ENCODE measurements at places on chromosomes 1 and 21.
A peak's percentile ranks its signal among the peaks of the same experiment; 100 is the strongest.

- DNase-seq = no peak
Measured at GRCh38 chr1:27752360-27752759, 20.7 kb upstream of the STX12 start.

DNA sequence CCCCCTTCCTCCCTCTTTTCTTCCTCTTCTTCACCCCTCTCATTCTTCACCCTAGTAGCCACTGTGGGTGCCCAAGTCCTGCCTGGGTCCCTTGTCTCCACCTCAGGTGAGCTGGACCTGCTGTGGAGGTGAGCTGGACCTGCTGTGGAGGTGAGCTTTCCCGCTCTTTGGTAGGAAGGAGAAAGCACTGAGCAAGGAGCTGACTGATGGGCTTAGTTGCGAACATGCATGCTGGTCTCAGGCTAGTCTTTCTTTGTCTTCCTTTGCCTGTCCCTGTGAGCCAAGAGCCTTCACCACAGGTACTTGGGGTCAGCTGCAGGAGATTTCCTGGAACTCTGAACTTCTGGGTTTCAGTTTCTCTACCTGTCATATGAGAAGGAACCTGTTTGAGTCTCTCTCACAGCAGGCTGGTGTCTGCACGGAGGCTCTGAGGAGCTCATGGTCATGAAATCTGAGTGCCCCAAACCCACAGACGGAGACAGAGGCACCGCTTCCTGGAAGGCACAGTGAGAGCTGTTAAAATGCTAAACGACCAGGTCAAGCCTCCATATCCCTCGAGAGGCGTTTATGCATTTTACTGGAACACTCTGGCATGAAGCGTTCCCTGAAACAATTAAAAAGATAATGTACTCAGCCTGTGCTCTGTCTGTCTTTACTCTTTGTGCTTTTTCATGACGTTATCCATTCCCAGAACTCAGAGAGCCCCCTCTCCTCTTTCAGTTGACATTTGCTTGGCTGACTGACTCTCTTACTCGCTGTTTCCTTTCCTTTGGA is 69.5 kb downstream of the RHOU start:
- no peak for DNase-seq

DNA sequence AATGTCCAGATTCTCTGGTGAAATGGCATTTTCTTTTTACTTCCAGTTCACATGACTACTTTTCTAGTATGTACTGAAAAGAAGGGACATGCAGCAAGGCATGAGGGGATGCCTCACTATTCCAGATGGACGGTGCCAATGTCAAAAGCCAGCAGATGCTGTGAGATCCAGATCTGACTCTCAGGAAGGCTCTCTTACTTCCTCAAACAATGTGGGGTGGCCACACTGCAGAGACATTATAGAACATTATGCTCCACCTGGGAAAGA is 17.7 kb downstream of the CRYZ start:
- DNase-seq = no peak

DNA sequence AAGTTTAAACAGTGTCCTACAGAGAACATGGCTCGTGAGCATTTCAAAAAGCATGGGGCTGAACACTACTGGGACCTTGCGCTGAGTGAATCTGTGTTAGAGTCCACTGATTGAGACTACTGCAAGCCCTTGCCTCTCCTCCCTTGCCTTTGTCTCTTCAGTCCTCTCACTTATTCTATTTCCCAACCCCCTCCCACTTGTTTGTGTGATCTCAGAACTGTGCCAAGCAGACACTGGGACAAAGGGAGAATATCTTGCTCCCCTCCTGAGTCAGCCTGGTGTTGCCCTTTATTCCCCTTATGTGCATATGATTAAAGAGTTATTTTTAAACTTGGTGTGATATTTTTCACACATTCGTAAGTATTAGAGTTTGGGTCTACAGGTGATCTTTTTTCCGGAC is 11.1 kb upstream of the RPRD2 start:
- DNase-seq = no peak

GRCh38 chr1:22406722-22407495 is 44.7 kb upstream of the ZBTB40 start:
- DNase-seq = no peak

DNA sequence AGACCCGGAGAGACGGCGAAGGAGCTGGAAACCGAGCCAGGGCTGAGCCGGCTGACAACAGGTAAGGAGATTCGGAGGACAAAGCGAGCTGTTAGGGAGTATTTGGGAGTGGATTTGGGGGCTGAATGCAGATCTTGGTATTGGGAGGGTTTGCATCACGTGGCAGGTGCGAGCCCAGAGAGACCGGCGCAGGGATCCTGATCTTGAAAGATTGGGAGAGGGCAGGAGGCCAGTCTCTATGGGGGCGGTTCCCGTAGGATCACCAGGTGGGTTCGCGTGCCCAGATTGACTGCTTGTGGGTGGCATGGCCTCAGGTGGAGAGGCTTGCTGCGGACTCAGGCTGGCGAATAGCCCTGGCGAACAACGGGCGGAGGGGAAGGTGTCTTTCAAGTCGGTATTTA is 204 bp downstream of the CIART start:
- DNase-seq = no peak

- DNase-seq = no peak
Measured at GRCh38 chr1:154953611-154954038, 2.3 kb downstream of the PBXIP1 start.

DNA sequence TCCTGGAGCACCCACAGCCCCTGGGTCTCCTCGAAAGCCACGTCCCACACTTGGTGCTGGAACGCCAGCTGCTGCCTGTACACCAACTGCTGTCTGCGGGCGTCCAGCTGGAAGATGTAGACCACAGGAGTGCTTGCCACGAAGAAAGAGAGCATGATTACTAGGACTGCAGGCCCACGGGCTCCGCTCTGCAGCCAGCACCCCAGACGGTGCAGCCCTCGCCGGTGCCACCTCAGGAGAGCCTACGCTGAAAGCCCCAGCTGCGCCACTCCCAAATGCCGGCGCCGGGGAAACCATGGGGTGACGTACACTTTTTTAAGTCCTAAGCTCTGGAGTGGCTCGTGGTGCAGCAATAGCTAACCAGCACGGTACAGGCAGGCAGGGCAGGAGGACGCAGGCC is 25.7 kb downstream of the WDR4 start:
- no peak for DNase-seq

- DNase-seq = peak; percentile 54
Measured at GRCh38 chr1:204128964-204129896, 22.6 kb downstream of the ETNK2 start.

- no peak for DNase-seq
Measured at GRCh38 chr1:228737601-228738041, 2.3 kb downstream of the RHOU start.

DNA sequence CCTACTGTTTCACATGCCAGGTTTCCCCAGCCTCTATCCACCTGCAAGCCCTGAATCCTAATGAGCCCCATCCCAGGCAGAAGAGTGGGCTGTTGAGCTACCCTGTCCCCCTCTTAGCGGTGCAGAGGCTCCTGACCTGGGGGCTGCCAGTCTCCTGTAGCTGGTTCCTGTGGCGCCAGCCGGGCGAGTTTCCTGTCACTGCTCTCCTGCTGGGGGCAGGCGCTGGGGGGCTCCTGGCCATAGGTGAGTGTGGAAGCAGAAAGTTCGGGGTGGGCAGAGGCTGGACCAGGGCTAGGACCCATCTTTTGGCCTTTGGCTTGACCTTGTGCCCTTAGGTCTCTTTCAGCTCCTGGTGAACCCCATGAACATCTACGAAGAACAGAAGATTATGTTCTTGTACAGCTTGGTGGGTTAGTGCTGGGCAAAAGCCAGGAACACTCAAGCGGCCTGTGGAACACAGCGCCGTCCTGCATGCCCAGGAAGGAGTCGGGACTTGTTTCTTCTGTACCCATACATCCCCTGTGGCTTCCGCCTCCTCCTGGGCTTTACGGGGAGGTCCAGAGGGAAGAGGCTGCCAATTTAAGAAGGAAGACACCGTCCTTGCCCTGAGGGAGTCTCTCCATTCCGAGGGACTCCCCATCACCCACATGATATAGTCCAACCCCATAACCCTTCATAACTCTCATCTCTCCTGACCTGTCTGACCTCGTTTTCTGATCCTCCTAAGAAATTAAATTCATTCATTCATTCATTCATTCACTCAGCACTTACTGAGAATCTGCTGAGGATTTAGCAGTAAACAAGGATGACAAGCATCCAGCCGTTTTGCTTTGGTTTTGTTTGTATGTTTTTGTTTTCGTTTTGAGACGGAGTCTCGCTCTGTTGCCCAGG is 939 bp downstream of the DCST1 start:
- no peak for DNase-seq

DNA sequence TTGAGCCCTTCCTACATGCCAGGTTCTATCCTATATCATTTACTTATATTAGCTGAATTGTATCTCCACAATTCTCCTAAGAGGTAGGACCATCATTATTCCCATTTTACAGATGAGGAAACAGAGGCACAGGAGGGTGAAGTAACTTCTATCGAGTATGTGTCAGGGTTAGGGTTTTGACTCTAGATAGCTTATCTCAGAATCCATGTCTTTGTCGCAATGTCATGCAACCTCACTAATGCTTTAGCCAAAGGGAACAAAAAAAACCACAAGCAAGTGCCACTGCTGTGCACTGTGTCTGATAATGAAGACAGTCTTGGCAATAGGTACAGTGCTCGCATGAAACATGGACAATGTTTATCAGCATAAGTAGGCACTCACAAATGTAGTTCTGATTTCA is 95.4 kb upstream of the CLDN14 start:
- no peak for DNase-seq

DNA sequence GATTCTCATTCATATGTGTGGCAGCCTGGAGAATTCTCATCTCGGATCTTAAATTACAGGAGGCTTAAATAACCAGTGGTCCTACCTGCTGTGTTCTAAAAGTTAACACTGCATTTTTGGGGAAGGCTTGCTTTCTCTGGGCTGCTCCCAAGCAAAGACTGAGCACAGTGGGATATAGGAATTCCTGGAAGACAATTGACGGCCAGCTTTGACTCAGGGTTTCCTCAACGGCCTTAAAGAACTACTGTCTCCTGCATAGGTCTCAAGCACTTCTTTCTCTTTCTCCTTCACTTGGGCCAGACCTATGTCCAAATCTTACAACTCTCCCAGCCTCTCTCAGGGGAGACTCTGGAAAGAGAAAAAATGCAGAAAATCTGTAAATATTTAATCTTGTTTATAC is 1.0 kb upstream of the KRTAP13-3 start:
- peak; percentile 11 for DNase-seq

DNA sequence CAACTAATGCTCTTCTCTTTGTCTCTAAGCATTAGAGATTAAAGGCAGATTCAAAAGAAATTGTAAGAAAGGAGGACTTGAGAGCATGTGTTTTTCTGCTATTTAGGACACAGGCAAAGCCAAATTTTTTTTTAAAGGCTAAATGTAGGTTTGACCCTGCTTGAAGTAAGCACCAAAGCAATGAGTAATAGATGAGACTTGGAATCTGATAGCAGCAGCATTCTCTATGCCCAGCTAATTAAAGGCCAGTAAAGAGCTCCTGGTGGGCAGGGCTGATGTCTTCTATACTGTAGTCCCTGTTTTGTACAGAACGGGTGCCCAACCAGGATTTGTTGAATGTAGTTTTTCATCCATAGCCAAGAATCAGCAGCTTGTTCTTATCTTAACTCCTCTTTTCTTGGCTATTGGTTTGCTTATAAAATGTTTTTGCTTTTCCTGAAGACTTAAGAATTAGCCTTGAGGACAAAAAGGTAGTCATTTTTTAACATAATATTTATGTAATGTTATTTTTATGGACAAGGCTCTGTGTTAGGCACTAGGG is 179.6 kb downstream of the LMO4 start:
- DNase-seq = no peak

GRCh38 chr1:48214820-48215219 is 7.7 kb upstream of the SLC5A9 start:
- no peak for DNase-seq

DNA sequence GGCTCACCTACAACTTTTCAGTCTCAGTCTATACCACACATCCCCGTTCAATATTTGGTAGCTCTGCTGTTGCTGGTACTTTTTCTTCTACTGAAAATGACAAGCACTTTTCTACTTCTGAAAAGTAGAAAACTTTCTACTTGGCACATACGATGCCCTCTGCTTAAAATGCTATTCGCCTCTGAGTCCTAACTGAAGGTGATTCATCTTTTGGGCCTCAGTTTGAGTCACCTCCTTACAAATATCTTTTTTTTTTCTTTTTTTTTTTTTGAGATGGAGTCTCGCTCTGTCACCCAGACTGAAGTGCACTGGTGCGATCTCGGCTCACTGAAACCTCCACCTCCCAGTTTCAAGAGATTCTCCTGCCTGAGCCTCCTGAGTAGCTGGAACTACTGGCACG is 136.0 kb upstream of the CYYR1 start:
- DNase-seq = no peak

GRCh38 chr1:221765527-221765926 is 23.6 kb upstream of the DUSP10 start:
- no peak for DNase-seq

DNA sequence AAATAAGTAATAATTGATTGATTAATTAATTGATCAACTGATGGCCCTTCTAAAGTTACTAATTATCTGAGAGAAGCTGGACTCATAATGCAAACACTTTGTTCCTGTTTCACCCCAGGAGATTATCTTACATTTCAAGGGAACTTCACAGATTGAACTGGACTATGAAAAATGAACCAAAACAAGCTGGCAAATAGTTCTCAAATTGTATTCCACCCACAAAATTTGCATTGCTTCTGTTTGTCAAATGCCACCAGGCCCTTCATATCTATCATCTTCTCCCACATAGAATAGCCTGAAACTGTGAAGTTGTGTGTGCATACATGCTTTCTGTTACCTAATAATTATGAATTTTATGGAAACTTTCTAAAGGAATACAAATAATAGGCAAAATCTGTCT is 104.0 kb downstream of the ZNF281 start:
- no peak for DNase-seq

- peak; percentile 54 for DNase-seq
Measured at GRCh38 chr1:204074274-204075138, 1.6 kb downstream of the SOX13 start.

GRCh38 chr1:89640440-89640839 is 7.5 kb downstream of the LRRC8C start:
- no peak for DNase-seq

GRCh38 chr1:205162301-205162700 is 40.5 kb upstream of the RBBP5 start:
- no peak for DNase-seq

- no peak for DNase-seq
Measured at GRCh38 chr1:198929111-198929604, 290.3 kb downstream of the PTPRC start.

DNA sequence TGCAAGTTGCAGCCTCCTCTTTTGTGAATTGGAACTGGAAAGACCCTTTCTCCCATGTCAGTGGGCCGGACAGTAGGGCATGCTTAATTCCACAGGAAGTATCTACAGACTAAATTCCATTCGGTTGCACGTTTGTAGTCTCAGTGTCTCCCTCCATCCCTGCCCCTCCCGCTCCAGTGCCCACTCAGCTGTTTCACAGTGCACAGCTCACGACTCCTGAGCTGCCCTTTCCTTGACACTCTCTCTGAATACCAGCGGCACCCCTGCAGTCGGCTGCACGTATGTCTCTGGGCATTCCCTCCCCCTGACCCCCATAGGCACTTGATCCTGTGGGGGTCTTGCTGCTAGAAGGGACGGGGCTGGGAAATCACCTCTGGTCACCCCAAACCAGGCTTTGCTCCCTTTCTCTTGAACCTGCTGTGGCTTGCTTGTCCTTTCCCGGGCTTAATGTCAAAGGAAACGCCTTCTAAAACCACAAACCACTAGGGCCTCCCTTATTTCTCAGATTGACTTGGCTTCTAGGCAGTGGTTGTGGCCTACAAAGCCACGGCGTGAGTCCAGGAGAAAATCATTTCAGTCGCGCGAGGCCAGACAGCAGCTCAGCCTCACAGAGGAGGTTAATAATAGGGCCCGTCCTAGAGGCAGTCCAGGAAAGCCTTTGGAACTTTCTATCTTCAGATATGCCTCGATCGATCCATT is 365.3 kb upstream of the PROX1 start:
- DNase-seq = no peak

GRCh38 chr1:53470584-53470983 is 11.4 kb downstream of the DMRTB1 start:
- no peak for DNase-seq

Measured in neuronal stem cell (in vitro differentiated cells).